ENCODE measurements at places on chromosomes 2 and 18.

DNA sequence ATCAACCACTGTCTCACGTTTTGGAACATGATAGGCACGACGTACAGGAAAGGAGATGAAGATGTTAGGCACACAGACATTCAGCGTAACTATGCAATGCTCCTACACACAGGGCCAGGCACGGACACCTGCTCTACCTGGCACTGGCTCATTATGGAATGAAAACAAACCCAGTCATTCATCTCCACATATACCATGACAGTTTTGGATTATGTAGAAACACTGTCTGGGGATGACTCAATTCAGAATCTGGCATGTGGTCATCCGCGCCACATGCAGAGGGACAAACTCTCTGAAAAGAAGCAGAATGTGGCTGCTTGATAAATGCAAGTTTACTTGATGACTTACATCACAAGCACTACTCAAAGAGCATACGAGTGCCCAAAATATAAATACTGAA is 29.5 kb upstream of the NFU1 start:
- DNase-seq, result no peak
- peaks cover 19% of the 10 kb centered on the region for H3K36me3 ChIP-seq
- H3K27me3 ChIP-seq, result no peaks in the 10 kb centered on the region
- H3K27ac ChIP-seq, result no peak overlapping the region

- no peak overlapping the region for H3K27ac ChIP-seq
- no peak for DNase-seq
- H3K4me3 ChIP-seq, result no peak overlapping the region
These were observed 81.5 kb upstream of the EML6 start for GRCh38 chr2:54641988-54642387.

- H3K36me3 ChIP-seq, result no peaks in the 10 kb centered on the region
- no peaks in the 10 kb centered on the region for H3K27me3 ChIP-seq
- H3K4me3 ChIP-seq, result no peak overlapping the region
- DNase-seq, result no peak
- no peaks in the 10 kb centered on the region for H3K4me1 ChIP-seq
These were observed 78.3 kb downstream of the RND3 start for GRCh38 chr2:150409196-150409595.

DNA sequence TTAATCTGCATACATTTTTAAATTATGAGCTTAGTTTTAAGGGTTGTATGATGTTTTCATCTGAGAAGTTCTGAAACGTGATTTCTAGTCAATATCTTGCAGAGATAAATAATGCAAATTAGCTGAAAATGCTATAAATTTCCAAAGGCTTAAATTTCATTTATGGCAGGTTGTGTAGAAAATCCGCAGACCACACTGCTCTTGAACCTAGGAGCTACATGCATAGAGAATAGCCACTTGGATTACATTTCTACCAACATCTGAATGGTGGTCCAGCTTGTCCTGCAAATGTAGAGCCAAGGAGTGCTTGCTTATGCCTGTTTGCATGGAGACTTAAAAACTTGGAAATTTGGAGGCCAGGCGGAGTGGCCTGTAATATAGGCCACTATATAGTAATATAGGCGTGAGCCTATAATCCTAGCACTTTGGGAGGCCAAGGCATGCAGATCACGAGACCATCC is 6.8 kb downstream of the MAT2A start:
- H3K4me3 ChIP-seq, result peak overlapping the region; percentile 10
- H3K36me3 ChIP-seq, result peaks cover 55% of the 10 kb centered on the region
- H3K4me1 ChIP-seq, result peaks cover 31% of the 10 kb centered on the region
- peak; percentile 14 for DNase-seq
- peak overlapping the region; percentile 65 for H3K27ac ChIP-seq

DNA sequence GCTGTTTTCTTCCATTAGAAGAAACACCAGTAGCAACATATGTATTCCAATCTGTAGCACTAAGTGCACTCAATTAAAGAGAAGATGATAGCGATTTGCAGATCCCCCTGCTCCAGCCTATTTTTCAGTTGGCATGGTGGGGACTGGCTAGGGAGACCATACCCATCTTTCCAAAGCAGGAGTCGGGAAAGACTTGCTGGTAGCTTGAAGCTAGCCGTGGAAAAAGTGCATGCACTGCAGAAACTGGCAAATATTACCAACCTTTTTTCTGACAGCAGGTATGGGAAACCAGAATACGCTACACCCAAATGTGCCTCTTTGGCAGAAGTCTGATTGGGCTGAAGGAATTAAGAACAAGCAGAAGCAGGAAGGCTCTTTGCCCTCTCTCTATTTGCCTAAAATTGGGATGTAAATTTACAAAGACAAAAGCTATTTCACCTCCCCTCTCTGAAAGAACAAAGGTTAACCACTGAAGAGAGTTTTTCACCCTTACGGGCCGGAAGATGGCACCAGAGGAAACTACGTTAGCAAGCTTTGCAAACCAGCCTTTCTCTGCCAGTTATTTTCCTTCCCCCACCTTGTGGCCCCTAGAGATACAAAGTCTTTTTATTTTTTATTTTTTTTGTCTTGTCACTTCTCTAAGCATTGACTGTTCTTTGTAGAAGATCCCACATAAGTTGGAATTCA is 273.1 kb downstream of the DLGAP1 start:
- no peaks in the 10 kb centered on the region for H3K36me3 ChIP-seq
- no peaks in the 10 kb centered on the region for H3K4me1 ChIP-seq
- H3K4me3 ChIP-seq, result no peak overlapping the region
- no peak overlapping the region for H3K27ac ChIP-seq

- H3K27me3 ChIP-seq, result no peaks in the 10 kb centered on the region
- no peaks in the 10 kb centered on the region for H3K4me1 ChIP-seq
- no peak overlapping the region for H3K4me3 ChIP-seq
- no peak overlapping the region for H3K27ac ChIP-seq
These were observed 12.2 kb downstream of the CNDP2 start for GRCh38 chr18:74508366-74508765.

All from activated naive CD8-positive, alpha-beta T cell treated with anti-CD3 and anti-CD28 coated beads, Interleukin-2, amount 50 U/mL, for 24 hours (primary cell).